ENCODE measurements at places on chromosomes 3 and 15.

GRCh38 chr15:27842526-27842925 lies 256.6 kb downstream of the OCA2 start:
- DNase-seq = no peak

DNA sequence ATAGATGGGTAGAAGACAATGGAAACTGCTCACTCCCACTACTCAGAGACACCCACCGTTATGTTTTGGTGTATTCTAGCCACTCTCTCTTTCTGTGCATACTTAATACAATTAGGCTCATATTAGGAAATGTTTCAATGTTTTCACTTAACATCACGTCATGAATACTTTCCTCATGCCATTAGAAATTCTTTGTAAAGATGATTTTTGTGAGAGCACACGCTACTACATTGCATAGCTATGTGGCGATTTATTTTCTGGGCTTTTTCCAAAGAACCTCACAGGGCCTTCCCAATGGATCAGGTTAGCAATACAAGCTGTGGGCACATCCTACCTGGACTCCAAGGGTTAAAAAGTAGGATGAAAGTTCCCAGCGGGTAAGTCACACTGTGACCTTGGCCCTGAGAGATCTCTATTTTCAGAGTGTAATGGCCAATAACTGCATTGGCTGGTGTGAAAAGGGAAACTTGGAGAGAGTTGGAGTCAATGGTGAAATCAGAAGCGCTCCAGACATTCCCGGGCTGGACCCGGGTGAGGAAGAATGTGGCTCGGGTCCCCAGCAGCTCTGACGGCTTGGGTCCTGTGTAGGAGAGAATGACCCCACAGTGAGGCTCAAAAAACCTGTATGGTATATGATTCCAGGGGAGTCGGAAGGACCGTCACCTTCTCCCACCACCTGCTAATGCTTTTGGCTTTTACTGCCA lies 25.8 kb upstream of the TGM5 start:
- DNase-seq = no peak

DNA sequence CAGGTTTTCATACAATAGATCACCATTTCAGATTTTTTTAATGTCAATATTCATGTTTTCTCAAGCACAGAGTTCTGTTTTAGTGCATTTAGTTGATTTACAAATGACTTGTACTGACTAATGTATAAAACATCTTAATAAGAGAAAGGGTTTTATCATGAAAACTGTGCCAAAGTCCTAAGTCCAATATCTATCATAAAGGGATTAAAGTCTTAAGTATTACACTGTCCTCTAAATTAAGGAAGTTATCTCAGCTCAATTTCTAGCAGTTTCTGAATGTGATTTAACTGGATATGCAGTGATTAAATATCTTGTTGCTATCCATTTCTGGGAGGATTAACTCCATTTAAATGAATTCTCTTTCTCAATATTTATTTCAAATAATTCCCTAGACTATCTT lies 381.1 kb upstream of the CNTN4 start:
- DNase-seq = no peak

DNA sequence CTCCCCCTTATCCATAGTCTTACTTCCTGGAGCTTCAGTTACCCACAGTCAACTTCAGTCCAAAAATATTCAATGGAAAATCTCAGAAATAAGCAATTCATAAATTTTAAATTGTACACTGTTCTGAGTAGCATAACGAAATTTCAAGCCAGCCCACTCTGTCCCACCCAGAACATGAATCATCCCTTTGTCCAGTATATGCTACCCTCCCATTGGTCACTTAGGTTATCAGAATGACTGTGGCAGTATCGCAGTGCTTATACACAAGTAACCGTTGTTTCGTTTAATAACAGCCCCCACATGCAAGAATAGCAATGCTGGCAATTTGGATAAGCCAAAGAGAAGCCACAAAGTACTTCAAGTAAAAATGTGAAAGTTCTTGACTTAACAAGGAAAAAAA lies 325.3 kb upstream of the ADAMTS9 start:
- no peak for DNase-seq

DNA sequence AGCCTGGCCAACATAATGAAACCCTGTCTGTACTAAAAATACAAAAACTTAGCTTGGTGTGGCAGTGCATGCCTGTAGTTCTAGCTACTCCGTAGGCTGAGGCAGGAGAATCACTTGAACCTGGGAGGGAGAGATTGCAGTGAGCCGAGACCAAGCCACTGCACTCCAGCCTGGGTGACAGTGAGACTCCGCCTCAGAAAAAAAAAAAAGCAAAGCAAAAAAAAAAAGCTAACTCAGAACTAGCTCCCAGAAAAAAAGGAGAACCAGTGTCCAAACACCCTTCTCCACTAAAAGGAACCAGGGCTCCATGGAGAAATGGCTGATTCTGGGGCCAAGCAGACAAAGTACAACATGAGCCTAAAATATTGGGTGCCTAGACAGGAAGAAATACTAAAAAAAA lies 16.7 kb upstream of the CRTC3 start:
- DNase-seq = no peak

GRCh38 chr3:188584958-188585689 lies 431.2 kb downstream of the LPP start:
- DNase-seq = no peak

GRCh38 chr3:84830476-84830875 lies 128.3 kb upstream of the CADM2 start:
- DNase-seq = no peak

DNA sequence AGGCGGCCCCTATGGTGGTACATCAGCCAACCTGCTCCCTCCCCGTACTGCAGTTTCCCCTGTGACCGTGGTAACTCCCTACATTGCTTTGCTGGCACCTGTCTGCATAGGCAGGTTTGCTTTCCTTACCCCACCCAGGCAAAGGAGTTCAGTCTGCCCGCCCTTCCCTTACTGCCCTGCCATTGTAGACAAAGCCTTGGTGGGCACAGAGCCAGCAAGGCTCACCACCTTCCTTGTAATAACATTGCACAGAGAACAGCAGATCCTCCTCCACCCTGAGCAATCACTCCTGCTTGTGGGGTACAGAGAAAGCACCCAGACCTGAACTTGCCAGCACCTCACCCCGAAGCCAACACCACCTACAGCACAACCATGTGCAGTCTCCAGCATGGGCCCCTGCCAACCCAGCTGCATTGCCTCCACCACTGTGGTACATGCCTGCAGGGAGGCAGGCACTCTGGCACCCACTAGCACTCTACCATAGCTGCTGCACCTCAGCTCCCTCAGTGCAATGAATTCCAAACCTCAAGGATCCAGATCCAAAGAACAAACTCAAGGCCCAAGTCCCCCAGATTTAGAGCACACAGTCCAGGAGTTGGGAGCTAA lies 192.7 kb upstream of the KCNMB2 start:
- no peak for DNase-seq

DNA sequence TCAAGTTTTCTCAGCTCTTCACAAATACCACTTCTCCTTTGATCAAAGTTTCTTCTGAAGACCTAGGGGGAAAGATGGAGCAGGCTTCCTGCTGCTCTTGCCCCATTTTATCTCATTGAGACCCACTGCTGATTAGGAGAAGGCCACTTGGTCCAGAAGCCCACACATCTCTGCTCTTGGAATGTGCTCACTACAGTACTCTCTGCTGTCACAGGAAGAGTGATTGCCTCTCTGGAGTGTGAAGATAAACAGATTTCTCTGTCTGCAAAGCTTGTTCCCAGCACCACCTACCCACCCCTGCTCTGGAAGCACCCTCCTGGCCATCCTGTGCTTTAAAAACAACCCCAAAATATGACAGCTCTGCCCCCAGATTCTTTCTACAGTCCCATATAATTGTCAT lies 41.3 kb upstream of the PRTG start:
- no peak for DNase-seq

- DNase-seq = no peak
Measured at GRCh38 chr15:25796395-25796794, 66.7 kb downstream of the ATP10A start.

GRCh38 chr3:146524961-146525360 lies 19.4 kb downstream of the PLSCR1 start:
- DNase-seq = no peak

DNA sequence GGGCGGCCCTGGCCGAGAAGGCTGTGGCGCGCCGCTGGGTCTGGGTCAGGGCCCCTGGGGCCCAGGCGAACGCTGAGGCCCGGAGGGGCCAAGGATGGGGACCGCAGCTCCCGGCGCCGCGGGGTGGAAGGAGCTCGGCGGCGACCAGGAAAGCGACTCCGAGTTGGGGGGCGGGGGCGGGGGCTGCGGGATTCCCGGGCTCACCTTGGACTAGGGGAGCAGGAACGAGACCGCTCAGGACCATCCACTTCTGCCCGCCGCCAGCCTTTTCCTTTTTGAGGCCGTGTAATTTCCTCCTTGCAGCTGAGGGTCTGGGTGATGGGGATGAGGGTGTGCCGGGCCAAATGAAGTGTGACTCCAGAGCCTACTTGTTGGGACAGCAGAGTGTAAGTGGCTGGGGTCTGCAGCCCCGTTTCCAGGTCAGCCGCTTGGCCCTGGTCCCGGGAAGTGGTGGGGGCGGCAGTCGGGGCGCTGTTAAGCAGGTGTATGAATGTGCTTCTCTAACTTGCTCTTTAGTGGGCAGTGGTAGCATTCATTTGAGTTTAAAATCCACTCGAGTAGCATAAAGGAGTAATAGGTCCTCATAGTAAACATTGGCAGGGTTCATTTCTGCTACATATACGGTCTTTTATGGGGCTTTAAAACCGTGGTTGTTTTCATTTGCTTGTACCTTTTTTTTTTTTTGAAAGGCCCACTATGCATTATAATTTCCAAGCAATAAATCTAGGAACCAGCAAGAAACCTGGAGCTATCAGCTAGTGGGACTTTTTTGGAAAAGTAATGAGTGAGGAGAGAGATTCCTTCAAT lies 717 bp downstream of the PXK start:
- DNase-seq = peak; percentile 27

GRCh38 chr3:126256251-126256650 lies 75.9 kb upstream of the ALDH1L1 start:
- DNase-seq = no peak

- DNase-seq = no peak
Measured at GRCh38 chr3:16885593-16886302, 993 bp downstream of the PLCL2 start.

GRCh38 chr3:123947482-123947881 lies 13.5 kb downstream of the CCDC14 start:
- no peak for DNase-seq

DNA sequence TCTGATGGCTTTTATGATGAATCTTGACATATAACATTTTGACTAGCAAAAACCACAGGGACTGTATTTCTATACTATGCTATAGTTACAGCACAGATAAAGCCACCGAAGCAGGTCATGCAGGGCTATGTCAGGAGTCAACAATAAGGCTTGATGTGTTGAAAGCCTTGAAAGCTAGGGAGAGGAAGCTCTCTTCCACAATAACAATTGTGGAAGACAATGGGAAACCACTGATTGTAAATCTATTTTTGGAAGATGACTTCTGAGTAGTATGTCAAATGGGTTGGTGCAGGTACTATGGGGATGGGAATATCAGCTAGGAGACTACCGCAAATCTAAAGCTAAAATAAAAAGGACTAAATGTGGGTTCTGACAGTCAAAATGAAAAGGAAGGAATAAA lies 4.0 kb upstream of the AQR start:
- DNase-seq = no peak

DNA sequence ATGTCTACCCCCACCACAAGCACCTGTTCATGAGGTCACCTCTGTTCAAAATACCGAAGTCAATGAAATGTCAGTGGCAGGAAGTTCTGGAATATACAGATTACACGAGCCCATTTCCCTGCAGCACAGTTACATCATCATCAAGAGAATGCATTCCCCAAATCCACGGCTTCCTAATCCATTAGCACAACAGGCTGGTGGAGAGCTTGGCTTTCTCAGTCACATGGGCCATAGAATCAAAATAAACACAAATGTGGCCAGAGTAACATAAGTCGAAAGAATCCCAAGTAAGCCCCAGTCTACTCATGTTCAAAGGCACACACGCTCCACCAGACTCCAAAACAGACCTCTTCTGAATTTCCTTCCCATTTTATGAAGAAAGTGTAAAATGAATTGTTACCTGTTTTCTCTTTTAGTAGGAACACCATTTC lies 419.3 kb downstream of the MAGI1 start:
- no peak for DNase-seq

DNA sequence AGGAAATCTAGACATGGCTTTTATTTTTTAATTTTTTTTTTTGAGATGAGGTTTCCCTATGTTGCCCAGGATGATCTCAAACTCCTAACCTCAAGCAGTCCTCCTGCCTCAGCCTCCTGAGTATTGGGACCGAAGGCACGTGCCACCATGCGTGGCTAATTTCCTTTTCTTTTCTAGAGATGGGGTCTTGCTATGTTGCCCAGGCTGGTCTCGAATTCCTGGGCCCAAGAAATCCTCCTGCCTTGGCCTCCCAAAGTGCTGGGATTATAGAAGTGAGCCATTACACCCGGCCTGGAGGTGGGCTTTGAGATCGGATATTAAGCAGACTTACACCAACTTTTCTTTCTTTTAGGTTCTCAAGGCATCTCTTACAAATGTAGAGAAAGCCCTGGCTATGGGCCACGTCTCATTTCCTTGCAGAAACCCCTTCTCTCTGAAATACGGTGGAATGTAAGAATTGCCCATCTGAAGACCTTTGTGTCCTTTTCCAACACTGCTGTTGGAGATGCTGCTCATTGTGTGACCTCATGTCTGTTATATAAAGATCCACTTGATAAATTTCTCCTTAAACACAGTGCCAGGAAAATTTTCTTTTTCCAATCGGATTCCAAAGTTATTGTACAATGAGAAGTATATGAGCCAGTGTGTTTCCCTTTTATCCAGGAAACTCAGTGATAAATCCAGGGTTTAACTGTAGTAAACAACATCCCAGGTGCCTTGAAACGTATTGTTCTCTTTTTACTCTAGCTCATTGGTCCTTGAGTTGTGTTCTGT lies 36.8 kb upstream of the CFAP161 start:
- no peak for DNase-seq

DNA sequence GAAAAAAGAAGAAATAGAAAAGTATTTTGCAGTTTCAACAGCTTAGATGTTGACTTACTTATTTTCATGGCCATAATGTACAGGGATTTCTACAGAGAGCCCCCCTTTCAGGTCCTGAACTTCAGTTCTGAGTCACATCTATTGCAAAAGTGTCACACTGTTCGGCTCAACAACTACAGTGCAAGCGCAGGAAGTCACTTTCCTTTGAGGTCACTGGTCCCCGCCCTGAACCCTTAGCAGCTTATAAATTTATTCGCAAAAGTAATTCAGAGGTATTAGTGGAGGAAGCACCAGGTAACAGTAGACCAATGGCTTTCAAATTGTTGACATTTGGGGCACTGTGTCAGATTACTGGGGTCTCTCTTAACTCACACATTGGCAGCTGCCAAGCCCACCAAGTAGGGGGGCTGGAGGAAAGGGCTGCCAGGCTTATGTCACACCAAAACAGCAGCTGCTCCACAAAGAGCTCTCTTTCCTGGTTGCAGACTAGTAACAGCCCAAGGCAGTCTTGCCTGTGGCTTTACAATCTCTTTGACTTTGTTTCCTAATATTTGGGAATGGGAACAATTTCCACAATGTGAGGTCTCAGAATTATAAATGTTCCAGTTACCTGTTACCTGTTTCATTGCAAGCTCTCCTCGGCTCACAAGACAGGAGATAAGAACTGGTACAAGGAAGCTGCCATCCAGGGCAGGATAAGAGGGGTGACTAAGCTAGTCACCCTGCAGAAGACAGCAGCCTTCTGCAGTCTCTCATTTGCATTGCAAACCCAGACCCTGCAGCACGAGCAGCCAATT lies 130.2 kb upstream of the STRIT1 start:
- no peak for DNase-seq

Measured in activated T-helper 1 cell treated with anti-CD3 and anti-CD28 coated beads, Interleukin-12 subunit alpha, Interleukin-12 subunit beta, Interleukin-2, Interleukin-4 antibody, amounts not matched to agents 30 ng/mL and 10 ng/mL and 1 ng/mL, durations not matched to agents 14 hours and 24 hours and 36 hours (primary cell).